ENCODE measurements at places on chromosomes 16 and 17.

DNA sequence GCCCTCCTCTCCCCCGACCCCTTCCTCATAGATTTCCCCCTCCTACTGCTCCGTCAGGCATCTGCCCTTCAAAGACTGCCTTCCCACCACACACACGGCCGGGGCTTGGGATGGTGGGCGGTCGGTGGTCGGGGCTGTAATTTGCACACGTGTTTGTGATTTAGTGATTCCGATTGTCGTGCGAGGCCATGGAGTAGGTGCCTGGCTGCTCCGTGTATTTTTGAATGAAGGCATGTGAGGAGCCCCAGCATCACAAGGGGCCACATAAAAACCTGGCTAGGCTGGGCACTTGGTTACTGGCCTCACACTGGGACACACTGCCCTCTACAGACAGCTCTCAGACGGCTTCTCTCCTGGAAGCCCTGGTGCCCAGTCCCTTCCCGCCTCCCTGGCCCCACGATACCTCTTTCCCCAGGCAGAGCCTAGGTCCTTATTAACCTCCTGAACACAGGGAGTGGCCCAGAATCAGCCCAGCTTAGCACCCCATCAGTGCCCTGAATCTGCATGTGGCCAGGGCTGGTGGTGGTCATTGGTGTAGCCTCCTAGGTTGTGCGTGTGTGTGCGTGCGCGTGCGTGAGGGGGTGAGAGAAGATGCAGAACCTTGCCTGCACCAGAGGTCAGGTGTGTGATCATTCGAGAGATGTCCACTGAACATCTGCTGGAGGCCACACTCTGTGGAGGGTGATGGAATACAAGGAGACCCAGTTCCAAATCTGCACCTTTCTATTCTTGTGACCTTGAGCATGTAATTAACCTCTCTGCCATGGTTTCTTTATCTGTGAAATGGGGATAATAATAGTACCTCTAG is 1.3 kb upstream of the SOCS1 start:
- DNase-seq, result peak; percentile 72

DNA sequence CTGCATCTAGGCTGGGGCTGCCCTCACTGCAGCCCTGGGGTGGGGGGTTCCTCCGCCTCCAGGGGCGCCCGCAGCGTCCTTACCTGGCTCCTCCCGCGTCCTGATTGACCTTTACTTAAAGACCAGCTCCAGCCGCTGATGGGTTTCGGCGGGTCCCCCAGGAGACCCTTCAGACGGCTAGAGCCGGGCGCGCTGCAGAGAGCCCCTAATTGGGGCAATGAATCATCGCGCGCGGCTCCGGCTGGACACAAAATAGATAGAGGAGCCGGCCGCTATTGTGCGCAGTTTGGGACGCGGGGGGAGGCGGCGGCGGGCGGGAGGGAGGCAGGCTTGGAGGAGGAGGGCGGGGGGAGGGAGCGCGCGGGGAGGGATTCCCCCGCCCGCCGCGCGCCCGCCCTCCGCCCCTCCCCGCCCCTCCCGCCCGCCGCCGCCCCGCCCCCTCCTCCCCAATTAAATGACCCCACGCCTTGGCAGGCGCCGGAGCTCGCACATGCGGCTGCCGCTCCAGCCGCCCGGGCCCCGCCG is 56.5 kb upstream of the CIBAR2 start:
- DNase-seq, result no peak

- DNase-seq, result no peak
Observed at GRCh38 chr16:73213732-73214455, 166.0 kb upstream of the ZFHX3 start.

DNA sequence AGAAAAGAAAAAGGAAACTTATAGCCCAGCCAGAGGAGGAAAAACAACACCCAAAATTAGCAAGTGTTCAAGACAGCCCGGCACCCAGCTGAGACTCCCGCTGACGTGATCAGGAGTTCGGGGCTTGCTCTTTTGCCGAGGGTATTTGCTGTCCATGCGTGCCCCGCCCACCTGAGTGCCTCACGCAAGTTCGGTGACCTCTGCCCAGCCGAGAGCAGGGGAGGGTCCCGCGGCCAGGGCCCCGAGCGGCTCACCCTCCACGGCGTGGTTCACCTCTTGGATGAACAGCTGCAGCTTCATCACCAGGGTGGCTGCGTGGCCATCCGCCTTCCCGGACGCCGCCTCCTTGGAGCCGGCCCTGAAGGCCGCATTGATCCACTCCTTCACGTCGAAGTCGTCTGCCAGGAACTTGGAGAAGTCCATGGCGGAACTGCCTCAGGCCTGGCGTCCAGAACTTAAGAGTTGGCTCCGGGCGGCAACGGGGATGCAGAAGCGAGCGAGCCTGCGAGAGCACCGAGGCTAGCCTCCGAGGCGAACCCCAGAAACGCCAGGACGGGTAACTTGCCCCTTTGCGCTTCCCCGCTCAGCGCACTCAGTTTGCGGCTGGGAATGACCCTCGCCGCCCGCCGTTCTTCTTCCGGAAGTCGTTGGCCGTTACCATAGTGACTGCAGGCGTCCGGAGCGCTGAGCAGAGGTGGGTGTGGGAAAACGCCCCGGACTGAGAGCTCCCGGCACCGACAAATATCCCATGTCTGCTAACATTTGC is at the start of gene COG7:
TSS of gene COG7 (minus strand) at position 618 of the 766 bp plus-strand sequence. CDS start at position 423, 195 bp downstream.
- peak; percentile 90 for DNase-seq

DNA sequence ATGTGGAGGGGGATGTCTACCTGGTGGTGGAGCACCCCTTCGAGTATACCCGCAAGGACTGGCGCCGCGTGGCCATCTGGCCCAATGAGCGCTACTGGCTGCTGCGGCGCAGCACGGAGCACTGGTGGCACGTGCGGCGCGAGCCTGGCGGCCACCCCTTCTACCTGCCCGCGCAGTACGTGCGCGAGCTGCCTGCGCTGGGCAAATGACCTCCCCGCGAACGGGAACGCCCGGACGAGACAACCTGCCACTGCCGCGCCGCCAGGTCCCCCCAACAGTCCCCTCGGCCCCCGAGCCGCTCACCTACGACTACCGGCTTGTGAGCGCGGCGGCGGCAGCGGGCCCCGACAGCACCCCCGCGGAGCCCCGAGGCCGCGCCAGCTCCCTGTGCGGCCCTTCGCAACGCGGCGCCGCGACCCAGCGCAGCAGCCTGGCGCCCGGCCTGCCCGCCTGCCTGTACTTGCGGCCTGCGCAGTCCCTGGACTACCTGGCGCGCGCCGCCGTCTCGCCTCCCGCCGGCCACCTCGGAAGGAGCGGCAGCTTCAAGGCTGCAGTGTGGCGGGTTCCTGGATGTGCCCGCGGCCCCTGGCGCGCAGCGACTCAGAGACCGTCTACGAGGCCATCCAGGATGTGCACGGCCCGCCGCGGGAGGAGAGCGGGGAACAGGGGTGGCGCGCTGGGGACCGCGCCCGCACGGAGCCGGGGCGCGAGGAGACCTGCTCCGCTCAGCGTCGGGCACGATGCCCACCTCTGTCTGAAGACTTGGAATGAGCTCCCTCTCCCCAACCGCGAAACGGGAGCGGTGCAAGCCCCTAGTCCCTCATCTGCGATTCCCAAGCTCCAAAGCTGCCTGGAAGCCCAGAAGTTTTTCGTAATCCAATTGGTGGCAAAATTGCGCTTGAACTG is 48.7 kb upstream of the AMZ2 start:
- DNase-seq, result peak; percentile 36

DNA sequence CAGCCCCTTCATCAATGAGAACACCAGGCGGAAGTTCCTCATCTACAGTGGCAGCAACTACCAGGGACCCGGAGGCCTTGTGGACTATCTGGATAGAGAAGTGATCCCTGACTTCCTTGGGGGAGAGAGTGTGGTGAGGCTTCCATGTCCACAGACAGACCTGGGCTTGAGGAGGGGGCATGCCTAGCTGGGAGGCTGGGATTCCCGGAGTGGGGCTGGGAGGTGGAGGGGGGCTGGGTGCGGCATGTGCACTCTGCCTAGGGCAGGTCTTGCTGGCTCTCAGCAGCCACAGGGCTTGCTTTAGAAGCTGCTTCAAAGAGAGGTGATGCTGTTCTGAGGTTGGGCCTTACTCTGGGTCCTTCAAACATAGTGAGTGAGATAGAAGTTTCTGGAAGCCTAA is 27.8 kb downstream of the NAGPA start:
- DNase-seq, result no peak

GRCh38 chr17:54813896-54814295 is 86.8 kb upstream of the TOM1L1 start:
- no peak for DNase-seq

DNA sequence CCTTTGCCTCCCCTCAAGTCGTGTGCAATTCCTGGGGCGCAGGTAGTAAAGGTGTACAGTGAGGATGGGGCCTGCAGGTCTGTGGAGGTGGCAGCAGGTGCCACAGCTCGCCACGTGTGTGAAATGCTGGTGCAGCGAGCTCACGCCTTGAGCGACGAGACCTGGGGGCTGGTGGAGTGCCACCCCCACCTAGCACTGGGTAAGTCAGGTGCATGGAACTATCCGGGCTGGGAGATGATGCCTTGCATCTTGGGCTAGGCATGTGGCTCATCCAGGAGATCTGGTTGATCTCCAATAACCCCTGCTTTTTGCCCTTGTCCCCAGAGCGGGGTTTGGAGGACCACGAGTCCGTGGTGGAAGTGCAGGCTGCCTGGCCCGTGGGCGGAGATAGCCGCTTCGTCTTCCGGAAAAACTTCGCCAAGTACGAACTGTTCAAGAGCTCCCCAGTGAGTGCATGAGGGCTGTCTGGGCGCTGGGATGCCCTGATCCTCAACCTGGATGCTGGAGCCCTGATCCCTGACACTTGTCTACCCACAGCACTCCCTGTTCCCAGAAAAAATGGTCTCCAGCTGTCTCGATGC is 5.2 kb downstream of the GRB7 start:
- DNase-seq, result no peak

DNA sequence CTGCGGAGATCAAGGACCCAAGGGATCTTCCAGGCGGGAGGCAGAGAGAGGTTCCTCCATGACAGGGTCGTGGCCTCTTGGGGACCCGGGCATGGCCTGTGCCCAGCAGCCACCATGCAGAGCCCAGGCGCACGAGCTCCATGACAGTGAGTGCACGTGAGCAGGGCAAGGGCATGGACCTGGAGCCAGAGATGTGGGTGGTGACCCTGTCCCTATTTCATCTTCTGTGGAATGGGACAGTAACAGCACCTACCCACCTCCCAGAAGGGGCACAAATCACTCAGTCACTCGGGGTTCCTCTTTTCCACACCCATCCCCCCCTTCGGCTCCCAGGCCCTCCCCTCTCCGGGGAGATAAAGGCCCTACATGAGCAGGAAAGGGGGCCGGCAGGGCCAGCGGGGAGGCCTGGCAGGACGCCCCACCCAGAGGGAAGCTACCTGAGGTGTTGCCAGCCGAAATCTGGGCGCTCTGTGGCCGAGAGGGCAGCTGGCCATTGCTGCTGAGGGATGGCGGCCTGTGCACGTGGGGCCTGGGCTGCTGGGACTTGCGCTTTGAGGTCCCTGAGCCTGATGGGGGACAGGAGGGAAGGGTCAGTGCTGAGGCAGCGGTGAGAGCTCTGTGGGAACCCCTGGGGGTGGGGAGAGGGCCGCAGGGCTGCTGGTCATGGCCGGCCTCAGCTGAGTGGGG is 10.4 kb downstream of the UBALD2 start:
- peak; percentile 15 for DNase-seq

GRCh38 chr17:49218941-49219913 is 8.7 kb downstream of the ABI3 start:
- DNase-seq, result peak; percentile 66

- DNase-seq, result no peak
Observed at GRCh38 chr17:16150251-16150856, 65.0 kb downstream of the NCOR1 start.

GRCh38 chr17:44376124-44376523 is 12.5 kb upstream of the FAM171A2 start:
- DNase-seq, result peak; percentile 44

DNA sequence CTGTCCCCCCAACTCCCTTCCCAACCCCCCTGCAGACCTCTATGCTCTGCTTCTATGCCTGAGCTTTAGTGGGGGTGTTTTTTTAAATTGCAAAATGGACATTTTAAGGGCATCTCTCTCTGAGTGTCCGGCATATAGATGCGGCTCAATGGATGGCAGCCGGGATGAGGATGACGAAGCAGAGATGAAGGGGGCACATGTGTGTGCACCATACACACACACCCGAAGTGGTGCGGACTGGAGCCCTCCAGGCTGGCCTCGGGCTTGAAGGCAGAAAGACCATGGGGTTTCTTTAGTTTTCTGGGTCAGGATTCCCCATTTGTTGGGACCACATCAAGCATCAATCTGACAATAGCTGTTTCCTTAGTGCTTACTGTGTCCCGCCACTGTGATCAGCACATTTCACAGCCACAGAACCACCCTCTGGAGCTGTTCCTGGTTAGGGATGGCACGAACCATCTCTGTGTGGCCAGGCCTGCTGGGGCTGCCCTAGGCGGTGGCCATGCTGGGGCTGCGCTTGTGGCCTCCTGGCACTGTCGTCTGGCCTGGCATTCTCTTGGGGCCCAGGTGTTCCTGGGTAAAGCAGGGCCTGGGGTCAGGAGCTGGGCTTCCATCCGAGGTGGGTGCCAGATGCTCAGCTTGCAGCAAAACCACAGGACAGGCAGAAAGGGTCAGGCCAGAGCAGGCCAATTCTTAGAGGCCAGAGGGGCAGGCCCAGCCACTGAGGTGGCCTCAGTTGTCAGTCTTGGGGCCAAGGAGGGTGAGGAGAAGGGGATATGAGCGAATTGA is 49.9 kb downstream of the NT5M start:
- no peak for DNase-seq

GRCh38 chr17:1498869-1499268 is 6.4 kb upstream of the MYO1C start:
- no peak for DNase-seq

- DNase-seq, result peak; percentile 79
Observed at GRCh38 chr16:27867122-27868110, 196.1 kb downstream of the GSG1L start.

DNA sequence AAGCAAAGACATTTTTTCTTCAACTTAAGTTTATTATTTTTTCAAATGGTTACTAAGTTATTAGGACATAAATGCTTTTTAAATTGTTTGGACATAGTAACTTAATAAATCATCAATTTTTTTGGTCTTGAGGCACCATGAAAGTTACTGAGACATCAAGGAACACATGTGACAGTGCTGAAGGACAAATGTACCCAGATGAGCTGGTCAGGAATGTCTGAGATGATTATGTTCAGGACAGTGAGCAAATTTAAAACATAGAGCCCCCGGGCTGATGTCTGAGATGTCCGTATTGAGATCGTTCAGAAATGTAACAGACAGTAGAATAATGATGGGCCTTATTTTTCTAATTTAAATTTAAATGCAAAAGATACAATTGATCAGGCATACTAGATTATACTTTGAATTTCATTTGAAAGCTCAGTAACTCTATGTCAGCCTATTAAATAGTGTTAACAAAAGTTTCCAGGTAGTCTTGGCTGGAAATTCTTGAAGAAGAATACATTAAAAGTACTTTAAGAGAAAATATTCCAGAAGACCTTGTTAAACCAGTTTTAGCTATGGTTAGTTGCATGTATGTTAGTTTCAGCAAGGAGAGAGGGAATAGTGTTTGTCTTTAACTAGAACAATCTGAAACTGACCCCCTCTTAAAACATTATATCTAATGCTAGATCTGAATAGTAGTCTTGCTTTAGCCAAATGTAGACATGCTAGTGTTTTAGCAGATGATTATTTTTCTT is 36.4 kb downstream of the SEC14L1 start:
- DNase-seq, result no peak

DNA sequence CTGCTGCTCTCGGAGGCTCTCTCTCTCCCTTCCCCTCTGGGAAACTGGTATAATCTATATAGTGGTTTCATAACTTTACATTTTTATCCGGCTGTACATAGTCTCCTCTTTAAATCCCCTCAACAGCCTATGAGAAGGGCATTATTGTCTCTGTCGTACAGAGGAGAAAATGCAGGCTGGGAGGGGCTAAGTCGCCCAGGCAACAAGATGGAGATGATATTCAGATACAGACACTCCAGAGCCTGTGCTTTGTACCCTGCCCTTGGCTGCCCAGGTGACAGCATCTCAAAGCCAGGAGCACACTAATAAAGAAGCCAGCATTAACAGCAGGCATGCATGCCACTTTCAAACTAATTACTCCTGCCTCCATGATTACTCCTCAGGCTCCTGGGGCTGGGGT is 4.7 kb upstream of the EIF1 start:
- DNase-seq, result no peak

Data from activated naive CD8-positive, alpha-beta T cell treated with anti-CD3 and anti-CD28 coated beads, Interleukin-2, amount 50 U/mL, for 24 hours (primary cell).